GF-D8 (cell line): ENCODE measurements at places on chromosomes 3 and 15.

- no peak for DNase-seq
These were observed 202.6 kb downstream of the TIGIT start for GRCh38 chr3:114496466-114496865.

DNA sequence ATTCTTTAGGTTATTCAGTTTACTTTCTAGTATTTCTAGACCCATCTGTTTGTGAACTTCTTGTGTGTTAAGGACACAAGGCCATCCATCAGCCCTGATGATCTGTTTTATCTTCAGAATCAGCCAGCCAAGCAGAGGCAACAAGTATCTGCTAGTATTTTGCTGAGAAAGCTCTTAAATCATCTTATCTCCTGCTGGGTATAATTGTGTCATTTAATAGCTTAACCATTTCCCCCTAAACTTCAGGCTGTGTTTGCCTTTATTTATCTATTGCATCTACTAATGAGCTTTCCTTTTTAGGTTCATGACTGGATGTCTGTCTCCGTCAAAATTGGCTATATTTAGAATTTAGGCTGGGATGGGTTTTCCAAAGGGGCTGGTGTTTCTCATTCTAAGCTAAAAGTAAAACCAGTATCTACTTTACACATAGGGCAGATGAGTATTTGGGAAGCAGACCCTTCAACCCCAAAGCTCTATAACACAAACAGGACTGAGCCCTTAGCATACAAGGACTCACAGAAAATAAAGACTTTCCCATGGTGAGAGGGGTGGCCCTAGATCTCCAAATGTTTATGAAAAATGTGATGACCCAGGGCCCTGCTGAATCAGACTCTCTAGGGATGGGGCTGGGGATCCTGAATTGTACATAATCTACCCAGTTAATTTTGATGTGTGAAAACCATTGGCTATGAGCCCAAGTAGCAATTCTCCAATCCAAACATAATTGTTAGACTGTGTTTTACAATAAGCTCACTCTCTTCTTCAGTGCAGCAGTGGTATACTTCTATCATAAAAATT lies 65.3 kb upstream of the PSMD6 start:
- no peak for DNase-seq

DNA sequence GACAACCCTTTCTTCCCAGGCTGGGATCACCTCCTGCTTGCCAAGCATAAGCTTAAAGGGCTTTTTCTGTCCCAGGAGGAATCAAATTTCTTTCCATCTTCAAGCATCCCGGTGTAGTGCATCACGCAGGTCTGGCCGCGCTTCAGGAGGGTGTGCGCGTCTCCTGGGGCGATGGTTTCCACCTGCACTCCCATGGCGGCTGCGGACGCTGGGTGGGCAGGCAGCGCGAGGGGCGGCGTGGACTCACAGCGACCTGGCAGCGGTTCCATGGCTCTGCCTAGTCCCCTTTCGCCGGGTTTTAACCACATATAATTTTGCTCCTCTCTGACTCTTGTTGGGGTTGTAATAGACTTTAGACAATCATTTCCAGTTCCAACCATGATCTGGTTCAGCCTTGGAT lies 10.6 kb upstream of the TM4SF4 start:
- no peak for DNase-seq

GRCh38 chr3:165462636-165463334 lies 266.6 kb upstream of the SLITRK3 start:
- DNase-seq, result no peak

DNA sequence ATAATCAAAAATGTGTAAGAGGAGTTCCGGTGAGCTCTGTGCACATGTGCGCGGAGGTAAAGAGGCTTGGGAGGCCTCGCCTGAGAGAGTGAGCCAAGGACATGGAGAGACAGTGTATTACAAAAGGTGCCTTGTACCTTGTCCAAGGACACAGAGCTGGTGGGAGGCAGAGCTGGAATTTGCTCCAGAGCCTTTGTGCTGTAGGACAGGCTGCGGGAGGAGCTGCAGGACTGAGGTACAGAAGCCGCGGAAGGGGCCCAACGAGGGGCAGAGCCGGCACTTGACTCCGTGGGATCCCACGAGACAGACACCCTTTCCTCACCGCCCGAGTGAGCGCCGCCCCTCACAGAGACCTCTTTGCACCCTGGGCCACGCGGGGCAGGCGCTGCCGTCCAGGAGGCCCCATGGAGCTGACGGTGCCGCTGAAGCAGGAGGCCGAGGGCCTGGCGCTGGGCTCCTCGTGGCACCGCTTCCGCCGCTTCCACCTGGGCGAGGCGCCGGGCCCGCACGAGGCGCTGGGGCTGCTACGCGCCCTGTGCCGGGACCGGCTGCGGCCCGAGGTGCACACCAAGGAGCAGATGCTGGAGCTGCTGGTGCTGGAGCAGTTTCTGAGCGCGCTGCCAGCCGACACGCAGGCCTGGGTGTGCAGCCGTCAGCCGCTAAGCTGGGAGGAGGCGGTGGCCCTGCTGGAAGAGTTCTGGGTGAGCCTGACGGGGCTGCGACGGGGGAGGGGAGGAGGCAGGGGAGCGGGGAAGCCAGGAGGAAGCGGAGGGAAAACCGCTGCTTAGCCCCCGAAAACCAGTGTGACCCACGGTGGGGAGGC lies 68.7 kb downstream of the SLTM start:
- DNase-seq, result no peak

DNA sequence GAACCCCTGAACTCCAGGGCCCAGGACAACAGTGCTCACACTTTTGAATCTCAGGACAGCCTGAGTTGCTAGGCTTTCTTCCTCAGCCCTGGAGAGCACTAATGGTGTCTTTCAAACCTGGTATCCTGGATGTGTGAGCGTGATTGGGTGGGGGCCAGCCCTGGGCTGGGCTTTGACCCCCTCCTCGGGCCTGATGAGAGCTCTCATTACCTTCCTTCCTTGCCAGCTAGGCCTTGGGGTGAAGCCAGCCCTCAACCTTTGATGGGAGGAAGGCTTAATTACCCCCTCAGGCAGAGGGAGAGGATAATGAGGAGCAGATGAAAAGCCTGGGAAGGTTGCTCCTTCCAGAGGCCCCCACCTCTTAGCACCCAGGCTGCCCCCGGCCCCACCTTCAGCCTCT lies 31.1 kb upstream of the INSYN1 start:
- DNase-seq, result no peak

DNA sequence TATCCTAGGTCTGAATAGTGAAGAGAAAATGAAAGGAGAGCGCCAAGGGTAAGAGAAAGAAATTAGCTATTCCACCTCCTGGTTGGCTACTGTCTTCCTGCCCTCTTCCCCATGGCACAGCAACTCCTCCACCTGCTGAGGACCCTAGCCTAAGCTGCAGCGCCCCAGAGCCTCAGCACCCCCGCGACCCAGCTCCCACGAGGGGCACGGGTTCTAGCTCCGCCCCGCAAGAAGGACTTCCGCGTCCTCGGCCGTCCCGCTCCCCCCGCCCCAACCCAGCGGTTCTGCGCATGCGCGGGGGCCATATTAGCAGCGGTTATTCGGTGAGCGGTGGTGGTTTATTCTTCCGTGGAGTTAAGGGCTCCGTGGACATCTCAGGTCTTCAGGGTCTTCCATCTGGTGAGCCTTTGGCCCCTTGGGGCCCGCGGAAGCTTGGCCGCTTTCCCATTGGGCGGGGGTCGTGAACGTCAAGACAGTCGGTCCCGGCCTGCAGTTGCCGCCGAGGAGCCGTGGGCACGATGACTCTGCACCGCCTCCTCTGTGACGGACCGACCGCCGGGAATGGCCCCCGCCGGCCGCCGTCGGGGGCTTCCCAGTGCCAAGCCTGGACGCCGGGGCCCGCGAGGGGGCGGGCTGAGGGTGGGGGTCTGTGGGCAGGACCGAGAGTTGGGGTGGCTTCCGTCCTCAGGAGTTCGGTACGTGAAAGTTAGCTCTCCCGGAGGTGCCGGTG lies at the start of gene PSMA4:
PSMA4 (plus strand) TSS at position 304 of the 730 bp plus-strand sequence. CDS start 1,484 bp downstream, outside the sequence.
- peak; percentile 71 for DNase-seq

DNA sequence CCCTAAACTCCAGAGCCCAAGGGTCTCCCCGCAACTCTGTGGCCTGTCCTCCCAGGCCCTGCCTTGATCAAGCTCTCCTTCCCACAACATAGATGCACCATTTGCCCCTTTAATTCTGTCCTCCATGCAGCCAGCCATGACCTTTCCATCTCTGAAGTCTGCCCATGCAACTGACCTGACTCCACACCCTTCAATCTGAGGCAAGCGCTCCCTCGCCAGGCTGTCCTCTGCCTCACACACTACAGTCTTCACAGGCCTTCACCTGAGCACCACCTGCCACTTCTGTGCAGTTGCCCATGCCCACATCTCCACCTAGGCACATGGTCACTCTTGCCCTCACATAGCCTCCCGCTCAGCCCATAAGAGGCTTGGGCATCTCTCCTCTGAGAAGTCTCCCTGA lies 244.0 kb downstream of the OCA2 start:
- no peak for DNase-seq

- no peak for DNase-seq
These were observed 55.7 kb downstream of the CORO2B start for GRCh38 chr15:68634531-68634930.

DNA sequence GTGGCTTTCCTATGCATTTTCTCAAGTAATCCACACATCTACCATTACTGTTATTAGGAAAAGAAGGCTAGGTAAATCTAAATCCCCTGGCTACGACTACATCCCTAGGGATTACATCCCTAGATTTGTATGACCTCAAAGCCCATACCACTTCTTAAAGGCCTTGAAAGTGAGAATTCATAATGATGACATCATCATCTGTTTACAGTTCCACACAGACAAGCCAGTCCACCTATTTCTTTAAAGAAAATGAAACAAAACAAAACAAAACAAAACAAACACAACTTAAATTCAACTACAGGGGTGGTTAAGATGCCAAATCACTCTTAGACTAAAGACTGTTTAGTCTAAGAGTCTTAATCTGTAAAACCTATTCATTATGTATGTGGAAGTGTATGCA lies 5.7 kb downstream of the WDR72 start:
- no peak for DNase-seq

DNA sequence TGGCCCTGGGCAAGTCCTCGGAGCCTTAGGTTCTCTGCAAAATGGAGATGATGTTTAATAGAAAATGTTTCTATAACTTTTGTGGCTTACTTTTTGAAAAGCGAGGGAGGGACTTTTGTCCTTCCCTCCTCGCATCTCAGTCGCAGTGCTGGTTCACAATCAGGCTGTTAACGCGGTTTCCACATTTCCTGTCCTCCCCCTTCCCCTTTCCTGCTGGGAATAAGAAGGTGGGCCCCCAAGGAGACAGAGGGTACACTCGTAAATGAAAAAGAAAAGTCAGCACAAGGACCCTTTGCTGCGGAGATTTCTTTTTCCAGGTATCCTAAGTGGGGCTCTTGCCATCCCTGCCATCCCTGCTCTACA lies 29.5 kb downstream of the ARHGAP31 start:
- DNase-seq, result no peak

DNA sequence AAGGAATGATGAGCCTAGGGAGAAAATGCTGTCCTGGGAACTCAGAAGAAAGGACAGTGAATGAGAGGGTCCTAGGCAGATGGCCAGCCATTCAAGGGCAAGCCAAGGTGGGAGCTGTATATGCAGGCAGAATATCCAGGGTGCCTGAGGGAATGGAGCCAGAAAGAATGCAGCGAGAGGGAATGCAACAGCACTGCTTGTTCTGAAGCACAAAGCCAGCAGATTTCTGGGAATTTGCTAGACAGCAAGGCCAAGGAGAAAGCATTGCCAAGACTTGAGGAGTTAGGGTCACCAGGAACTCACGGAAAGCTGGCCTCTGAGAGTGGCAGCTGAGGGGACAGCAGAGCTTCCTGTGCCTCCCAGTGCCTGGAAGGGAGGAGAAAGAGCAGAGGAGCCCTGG lies 200.6 kb downstream of the MYRIP start:
- DNase-seq, result no peak

DNA sequence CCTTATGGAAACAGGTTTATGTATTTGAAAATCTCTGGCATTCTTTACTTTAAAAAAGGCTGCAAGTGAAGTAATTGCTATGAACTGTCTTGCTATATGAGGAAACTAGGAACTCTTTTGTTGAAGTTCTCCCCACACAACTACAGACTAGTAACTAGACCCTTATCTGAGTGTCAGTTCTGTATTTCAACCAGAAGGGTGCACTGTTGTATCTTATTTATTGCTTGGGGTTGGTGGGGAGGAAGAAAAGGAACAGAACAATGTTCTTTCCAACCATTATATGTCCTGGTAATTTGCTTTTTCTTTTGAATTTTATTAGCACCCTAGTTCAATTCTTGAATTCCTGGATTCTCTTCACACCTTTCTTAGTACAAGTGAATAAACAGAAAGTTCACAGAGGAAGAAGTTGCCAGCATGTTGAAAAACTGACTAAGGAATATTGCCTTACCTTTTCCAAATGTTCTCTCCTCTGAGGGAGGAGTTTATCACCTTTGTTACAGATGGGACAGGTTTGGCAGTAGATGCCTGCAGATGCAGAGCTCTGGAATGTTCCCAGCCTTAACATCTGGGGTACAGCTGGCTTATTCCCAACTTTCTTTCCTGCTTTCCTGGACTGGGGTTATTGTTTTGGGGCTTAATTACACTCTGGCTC lies 162.4 kb upstream of the CFAP20DC start:
- DNase-seq, result no peak

DNA sequence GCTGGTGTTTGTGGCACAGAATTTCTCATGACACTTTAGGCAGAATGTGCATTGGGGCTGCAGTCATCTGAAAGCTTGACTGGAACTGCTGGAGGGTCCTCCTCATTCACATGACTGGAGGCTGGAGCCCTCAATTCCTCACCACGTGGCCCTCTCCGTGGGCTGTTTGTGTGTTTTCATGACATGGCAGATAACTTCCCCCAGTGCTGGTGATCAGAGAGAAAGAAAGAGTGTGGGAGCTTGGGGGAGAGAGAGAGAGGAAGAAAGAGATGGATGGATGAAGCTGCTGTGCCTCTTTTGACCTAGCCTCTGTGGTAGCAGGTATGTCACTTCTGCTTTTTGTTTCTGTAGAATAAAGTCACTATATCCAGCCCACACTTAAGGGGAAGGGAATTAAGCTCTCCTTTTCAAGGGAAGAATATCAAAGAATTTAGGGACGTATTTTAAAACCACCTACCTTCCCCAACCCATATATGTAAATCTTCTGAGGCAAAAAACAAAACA lies 169.6 kb upstream of the IL12A start:
- no peak for DNase-seq

DNA sequence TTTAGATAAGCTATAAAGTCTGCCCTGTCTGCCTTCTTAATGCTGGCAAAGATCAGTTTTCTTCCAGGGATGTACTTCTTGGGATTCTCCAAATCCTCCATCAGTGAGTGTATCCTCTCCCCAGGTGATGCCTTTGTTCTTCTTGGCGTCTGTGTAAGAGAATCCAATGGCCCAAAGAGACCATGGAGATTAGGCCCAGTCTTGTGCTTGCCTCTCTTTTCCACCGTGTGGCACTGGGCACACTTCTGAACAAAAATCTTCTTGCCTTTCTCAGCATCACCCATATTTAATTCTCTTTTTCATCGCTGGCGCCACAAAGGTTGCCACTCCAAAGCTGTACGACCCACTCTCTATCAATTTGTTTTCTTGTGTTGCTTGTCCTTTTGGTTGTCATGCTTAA lies 32.2 kb upstream of the TAMM41 start:
- no peak for DNase-seq

GRCh38 chr3:172716476-172716875 lies 5.6 kb upstream of the NCEH1 start:
- DNase-seq, result peak; percentile 45

GRCh38 chr3:8524656-8525399 lies 23.2 kb downstream of the LMCD1 start:
- no peak for DNase-seq

- no peak for DNase-seq
These were observed 897.3 kb downstream of the TUSC7 start for GRCh38 chr3:117606866-117607265.
